A549 treated with CORT108297 at 1 μM for 4 hours (cell line): ENCODE measurements at places on chromosomes 16 and 17. TPM values are rescaled to one million over a fixed set of nuclear protein-coding genes. Genes with fewer than 3 reads are reported as not detected.

Gene MMP25
- 0.52 to 1.0 TPM (median 0.90 TPM) in 5 replicates for total RNA-seq

Gene NKD1
- 0.25 to 0.37 TPM (median 0.29 TPM) in 5 replicates for total RNA-seq

Gene NPIPA2
- 1.2 to 1.9 TPM (median 1.4 TPM) in 5 replicates for total RNA-seq

Gene DPEP1
- 0.78 to 1.2 TPM (median 0.83 TPM) in 5 replicates for total RNA-seq

Gene HSD11B2
- 1.3 to 2.3 TPM (median 2.0 TPM) in 5 replicates for total RNA-seq

Gene MEOX1
- not detected in 5 replicates for total RNA-seq

Gene WWOX
- total RNA-seq: 10.1 to 17.0 TPM (median 11.9 TPM) in 5 replicates

Gene NOD2
- 0.11 TPM in 1 of 5 replicates, not detected in the others for total RNA-seq
